Pancreas (tissue), 10 donors: ENCODE measurements at places on chromosomes 2 and 18. TPM values are rescaled to one million over a fixed set of nuclear protein-coding genes. Genes with fewer than 3 reads are reported as not detected.
A peak's percentile ranks its signal among the peaks of the same experiment; 100 is the strongest.

DNA sequence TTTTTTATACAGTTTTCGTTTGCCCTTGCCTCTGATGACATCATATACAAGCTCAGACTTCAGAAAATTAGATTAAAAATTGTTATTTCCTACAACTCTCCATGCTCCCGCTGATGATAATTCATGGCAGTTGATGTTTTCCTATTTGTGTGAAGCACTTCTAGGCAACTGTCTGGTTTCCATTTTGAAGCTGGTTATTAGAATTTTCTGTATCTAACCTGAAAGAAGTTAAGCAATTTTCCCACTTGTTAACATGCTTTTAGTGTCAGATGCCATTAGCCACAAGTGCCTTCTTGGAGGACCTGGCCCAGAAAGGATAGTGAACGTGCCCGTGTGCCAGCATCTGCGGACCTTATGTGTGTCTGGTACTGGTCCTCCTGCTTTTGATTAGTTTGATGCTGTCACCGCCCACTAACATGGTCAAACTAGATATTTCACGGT lies 347.6 kb upstream of the RAB12 start:
- no peak for DNase-seq

GRCh38 chr2:30465171-30465545 lies 18.1 kb downstream of the LCLAT1 start:
- no peak for DNase-seq

DNA sequence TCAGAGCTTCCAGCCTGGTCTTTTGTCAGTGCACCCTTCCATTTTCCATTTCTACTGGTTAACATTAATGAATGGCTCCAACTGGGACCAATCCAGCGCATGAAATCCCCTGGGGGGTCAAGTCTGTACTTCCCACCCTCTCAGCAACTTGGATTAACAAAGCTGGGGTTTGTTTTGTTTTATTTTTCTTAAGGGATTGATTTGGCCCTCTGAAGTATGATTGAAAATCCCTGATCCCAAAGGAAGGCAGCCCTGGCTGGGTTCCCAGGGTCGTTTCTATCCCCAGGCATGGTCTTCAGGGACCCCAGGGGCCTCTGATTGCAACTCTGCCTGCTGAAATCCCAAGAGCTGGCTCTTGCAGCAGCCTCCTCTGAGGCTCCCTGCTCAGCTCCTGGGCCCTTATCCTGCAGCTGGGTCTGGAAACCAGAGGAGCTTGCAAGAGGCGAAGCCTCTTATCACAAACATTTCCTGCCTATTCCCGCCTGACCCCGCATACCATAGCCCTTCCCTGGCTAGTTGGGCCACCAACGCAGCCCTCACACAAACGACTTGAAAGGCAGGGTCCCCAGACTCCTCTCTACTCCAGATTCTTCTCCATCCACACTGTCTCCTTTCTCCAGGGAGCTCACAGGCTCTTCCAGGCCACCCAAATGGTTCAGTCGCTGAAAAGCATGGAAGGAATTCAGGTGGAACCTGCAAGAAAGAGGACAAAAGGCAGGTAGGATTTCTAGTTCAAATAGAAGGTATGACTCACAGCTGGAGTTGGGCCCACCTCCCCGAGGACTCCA lies 109.7 kb upstream of the PKDCC start:
- no peak for DNase-seq

DNA sequence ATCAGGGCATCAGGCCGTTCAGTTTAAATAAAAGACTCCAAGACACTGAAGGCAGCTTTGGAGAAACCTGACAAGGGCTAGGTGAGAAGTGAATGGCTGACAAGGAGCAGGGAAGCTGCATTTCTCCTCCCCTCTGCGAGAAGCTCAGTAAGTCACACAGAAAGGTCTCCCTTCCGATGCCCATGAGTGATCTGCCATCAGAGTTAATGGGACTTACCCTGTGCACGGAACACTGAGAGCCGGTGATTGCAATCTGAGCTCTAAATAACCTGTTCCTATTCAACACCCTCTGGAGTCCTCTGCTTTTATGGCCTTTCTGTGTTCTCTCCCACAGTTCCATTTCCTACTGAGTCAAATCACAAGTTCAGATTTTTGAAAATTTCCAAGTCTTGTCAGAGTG lies 322.2 kb upstream of the MYT1L start:
- no peak for DNase-seq

DNA sequence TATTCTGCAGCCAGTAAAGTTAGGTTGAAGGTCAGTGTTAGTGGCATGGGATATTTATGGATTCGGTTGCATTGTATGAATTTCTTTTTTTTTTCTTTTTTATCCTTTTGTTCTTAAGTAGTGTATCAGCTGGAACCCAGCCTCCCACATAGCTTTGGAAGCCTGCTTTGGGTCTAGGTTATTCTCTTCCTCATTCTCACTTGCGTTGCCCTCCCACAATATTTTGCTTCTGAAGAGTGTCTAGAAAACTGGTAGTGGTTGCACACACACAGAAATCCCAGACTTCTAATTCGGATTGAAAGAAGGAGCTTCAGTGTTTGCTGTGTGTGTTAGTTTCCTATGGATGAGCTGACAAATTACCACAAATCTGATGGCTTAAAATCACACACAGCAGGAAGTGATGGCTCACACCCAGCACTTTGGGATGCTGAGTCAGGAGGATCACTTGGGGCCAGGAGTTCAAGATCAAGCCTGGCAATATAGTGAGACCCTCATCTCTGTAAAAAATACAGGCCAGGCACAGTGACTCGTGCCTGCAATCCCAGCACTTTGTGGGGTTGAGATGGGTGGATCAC lies 104.8 kb downstream of the ARL4C start:
- no peak for DNase-seq

- no peak for DNase-seq
These were observed 232.5 kb downstream of the PTGR3 start for GRCh38 chr18:74976331-74976909.

DNA sequence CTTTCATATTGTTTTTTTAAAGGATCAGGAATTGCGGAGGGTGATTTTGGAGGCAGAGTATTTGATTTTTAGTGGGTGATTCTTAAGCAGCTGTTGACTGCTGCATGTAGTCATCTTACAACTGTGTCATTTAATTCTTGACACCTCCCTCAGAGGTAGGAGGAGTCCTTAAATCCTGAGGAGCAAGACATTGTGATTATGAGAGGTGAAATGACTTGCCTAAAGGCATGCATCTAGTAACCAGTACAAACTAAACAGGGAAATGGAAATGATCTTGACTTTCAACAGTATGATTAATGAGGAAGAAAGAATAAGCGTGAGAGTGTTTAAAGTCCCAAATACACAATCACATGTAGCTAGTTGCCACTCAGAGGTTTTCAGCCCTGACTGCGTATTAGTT lies 440.7 kb downstream of the THSD7B start:
- DNase-seq = no peak

DNA sequence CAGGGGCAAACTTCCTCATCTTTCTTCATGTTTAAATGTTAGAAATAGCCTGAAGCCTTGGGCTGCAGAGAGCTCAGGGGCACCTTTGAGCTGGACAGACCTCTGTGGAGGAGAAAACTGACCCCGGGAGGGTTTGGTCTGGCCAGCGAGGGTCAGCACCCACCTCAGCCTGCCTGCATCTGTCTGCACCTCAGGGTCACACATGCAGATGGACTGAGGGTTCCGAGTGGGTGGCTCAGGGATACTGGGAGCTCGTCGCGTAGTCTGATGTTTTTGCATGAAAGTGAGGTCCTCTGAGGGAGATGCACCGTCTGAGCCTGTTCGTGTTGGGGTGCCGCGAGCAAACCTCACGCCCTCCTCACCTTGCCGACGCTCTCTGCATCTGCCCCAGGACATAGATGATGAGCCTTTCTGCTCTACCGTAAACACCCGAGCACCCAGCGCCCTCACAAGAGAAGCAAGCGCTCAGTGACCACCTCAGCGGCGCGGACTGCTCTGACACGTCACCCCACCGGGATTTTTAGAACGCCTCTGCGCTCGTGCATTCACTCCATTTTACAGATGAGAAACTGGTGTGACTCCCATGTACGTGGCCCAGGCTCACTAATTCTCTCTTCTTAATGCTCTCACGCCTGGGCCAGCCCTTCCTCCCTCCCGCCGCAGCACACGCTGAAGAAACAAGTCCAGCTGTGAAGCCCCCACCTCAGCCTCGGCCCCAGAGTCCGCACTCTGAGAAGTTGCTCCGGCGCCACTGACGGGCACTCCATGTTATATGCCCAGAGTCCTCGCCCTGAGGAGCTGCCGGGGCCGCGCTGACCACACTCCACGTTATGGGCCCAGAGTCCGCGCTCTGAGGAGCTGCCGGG lies 9.5 kb downstream of the KCNG2 start:
- no peak for DNase-seq

DNA sequence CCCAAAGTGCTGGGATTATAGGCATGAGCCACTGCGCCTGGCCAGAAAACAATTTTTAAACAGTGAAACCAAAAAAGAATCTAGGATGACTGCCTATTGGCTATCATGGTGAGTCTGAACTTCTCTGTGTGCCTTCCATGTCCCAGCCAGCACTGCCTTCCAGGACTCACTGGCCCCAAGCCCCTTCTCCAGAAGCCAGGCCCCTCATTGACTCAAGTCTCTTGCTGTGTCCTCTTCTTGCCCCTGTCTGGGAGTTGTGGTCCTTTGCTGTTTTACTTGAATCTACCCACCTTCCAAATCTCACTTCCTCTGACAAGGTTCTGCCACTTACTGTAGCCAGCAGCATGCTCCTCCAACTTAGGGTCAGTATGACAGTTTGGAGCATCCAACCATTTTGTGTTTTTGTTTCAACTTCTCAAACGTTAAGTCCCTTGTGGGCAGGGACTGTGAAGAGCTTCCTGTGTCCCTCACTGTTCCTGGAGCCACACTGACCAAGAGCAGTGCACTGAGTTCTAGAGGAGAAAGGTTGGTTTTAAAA lies 41.7 kb downstream of the ST3GAL5 start:
- no peak for DNase-seq

DNA sequence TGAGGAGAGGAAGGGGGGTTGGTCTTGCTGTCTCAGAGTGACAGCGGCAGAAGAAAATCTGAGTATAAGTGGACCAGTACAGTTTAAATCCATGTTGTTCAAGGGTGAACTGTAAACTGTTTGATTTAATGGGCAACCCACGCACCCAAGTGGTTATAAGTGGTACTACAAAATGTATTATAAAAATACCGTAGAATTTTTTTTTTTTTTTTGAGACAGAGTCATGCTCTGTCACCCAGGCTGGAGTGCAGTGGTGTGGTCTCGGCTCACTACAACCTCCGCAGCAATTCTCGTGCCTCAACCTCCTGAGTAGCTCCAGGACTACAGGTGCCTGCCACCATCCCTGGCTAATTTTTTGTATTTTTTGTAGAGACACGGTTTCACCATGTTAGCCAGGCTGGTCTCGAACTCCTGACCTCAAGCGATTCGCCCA lies 2.1 kb upstream of the CHCHD5 start:
- DNase-seq = no peak

DNA sequence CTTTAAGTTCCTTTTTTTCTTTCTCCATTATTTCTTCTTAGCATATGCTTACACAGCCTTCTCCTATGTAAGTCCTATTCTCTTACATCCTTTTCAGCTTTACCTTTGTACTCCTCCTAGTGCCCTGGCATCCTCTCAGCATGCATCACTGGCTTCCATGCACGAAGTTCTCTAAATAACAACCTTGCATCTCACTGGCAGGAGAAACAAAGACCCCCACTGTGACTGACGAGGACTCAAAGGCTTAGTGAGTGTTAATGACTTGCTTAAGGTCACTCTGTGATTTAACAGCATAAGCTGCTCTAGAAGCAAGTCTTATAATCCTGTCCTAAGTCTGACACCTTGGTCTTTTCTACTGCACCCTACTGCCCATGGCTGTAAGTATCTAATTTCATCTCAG lies 1236.0 kb upstream of the CELF4 start:
- DNase-seq = no peak

GRCh38 chr2:3433776-3434400 lies 54.4 kb downstream of the TRAPPC12 start:
- DNase-seq = no peak

- peak; percentile 61 for DNase-seq
These were observed 9.7 kb upstream of the DNAJB2 start for GRCh38 chr2:219269362-219270054.

- DNase-seq = no peak
These were observed 178.6 kb upstream of the SALL3 start for GRCh38 chr18:78801011-78801410.

GRCh38 chr2:158291544-158292180 lies 164.9 kb downstream of the CCDC148 start:
- no peak for DNase-seq

The UGT1A5 gene
- not detected for total RNA-seq

The MAP3K19 gene
- total RNA-seq = not detected

The SERPINB10 gene
- total RNA-seq = not detected

The CHPF gene
- 105 TPM for total RNA-seq

The ITPRIPL1 gene
- 0.97 TPM for total RNA-seq

The CHMP3 gene
- 62.0 TPM for total RNA-seq

The RTP5 gene
- not detected for total RNA-seq

The IMPACT gene
- 20.7 TPM for total RNA-seq

The GATA6 gene
- total RNA-seq = 18.8 TPM

The AGXT gene
- total RNA-seq = not detected

The HAAO gene
- total RNA-seq = 10.9 TPM

The TUBA3D gene
- total RNA-seq = not detected
